ENCODE measurements at places on chromosomes 6 and 20.

DNA sequence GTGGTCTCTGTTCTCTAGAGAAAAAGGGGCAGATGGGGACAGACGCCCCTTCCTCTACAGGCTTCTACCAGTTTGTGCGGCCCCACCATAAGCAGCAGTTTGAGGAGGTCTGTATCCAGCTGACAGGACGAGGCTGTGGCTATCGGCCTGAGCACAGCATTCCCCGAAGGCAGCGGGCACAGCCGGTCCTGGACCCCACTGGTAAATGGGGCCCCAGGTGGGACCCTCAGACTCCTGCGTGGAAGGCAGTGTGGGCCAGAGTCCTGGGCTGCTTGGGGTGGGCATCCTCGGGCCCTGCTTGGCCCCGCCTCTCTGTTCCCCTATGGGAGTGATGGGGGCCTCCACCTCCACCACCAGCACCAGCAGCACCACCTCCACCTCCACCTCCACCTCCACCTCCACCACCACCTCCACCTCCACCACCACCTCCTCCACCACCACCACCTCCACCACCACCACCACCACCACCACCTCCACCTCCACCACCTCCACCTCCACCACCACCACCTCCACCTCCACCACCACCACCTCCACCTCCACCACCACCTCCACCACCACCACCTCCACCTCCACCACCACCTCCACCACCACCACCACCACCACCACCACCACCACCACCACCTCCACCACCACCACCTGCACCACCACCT, 3.2 kb upstream of the TNFRSF6B start:
- no peak for DNase-seq

DNA sequence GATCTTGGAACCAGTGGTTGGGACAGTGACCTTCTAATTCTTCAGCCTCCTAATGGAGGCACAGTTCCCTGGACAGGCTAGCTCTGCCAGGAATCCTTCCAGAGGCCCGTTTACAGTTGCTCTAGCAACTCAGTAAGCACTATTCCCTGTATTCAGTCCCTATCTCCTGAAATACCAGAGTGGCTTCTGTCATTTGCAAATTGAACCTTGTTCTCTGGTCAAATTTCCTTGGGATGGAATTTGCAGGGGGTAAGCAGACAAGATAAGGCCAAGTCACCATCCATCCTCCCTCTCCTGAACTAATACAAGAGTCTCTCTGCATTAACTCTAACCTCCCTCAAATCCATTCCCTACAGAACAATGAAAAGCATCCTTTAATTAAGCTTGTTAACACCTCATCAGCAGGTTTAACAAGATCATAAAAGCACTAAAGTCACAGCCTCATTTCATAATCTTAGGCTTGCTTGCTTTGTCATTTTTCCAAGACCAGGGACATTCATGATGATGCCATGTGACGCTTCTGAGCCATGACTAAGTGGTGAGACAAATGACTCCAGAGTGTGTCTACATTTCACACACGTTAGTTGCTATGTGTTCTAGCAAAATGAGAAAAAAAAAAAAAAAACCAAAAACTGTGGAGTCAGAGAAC, 37.1 kb downstream of the SLC22A23 start:
- peak; percentile 60 for DNase-seq

- DNase-seq: peak; percentile 57
Measured at GRCh38 chr20:57451795-57452661, 60.8 kb downstream of the RBM38 start.

DNA sequence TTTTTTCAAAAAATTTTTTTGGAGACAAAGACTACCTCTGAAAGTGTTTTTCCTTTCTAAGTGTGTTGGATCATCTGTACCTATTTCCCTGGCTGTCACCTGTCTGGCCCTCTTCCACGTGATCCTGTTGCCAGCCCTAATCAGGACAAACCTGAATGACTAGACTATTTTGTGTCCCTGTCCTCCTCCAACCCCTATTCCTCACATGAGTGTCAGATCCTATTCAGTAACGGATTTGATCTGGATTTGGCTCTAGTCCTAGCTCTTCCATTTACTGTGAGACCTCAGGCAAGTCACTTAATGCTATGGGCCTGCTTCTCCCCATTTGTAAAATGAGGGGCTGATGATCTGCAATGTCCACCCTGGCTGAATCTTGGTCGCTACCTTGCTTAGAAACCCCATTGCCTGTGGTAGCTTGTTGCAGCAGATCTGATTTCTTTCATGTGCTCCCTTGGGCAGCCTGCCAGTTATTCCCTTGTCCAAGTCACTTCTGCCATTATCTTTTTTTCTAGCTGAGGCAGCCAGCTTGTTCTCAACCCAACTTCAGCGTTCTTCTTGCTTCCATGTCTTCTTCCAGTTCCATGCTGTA, 4.8 kb downstream of the PHF20 start:
- DNase-seq: no peak

DNA sequence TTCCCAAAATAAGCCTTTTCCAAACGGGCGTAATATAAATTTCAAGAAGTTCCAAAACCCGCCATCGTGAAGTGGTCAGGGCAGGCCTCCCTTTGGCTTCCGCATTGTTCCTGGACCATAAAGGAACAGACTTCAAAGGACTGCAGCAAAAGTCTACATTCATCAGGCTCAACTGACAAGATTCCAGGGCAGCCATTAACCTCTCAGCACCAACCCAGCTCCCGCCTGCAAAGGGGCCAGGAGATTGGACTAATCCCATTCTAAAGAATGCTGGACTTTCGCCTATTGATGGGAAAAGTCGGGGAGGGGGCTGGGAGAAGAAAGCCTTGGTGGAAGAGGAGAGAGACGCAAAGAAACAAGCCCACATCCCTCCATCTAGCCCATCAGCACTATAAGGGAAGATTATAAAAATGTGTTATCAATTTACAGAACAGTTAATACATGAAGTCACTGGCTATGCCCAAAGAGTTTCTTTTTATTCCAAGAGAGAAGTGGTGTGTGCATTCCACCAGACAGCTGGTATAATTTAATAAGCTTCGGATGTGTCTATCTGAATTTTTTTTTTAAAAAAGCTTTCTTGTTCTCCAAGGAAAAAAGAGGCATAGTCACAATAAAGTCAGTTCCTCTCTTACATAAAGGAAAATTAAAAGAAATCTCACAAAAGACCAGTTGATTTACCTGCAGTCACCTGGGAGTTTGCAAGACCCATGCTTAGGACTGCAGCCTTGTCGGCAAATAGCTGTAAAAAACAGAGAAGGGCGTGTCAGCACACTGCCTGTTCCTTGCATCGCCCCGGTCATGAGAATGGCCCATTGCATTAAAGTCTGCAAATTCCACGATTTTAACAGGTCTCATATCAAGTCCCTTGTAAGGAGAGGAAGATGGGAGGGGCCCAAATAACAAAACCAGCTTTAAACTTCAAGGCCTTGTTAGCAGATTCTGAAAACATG, 17.8 kb downstream of the JAG1 start:
- no peak for DNase-seq

- no peak for DNase-seq
Measured at GRCh38 chr6:21199262-21199661, 394.3 kb upstream of the SOX4 start.
